Astrocyte of the hippocampus (primary cell): ENCODE measurements at places on chromosomes 3 and 15.

DNA sequence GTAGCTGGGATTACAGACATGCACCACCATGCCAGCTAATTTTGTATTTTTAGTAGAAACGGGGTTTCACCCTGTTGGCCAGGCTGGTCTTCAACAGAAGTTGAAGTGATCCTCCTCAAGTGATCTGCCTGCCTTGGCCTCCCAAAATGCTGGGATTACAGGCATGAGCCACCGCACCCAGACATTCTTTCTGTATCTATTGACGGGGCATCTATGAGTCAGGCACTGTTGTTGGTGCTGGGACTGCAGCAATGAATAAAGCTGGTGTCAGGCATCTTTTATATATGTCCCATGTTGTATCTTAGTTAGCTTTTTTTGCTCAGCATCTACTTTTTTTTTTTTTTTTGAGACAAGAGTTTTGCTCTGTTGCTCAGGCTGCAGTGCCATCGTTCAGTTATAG is 47.6 kb upstream of the ULK4 start:
- no peak for DNase-seq

DNA sequence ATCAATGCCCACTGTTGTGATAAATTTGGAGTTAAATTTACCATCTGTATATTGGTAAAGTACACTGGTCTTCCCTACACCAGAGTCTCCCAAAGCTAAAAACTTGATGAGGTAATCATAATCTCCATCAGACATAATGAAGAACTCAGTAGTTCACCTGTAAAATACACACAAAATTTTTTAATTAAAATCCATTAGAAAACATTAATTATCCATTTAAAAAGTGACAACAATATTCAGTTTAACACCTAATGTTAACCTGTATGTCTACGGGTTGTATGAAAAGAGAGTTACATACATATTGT is 38.0 kb upstream of the RSL24D1 start:
- no peak for DNase-seq

- no peak for DNase-seq
Measured at GRCh38 chr15:72809329-72809728, 25.8 kb upstream of the ADPGK start.

GRCh38 chr3:189841473-189842205 is 210.4 kb downstream of the TP63 start:
- peak; percentile 41 for DNase-seq

GRCh38 chr3:179037351-179037750 is 34.3 kb downstream of the ZMAT3 start:
- DNase-seq, result peak; percentile 89

- no peak for DNase-seq
Measured at GRCh38 chr3:87173071-87173470, 54.0 kb upstream of the CHMP2B start.

DNA sequence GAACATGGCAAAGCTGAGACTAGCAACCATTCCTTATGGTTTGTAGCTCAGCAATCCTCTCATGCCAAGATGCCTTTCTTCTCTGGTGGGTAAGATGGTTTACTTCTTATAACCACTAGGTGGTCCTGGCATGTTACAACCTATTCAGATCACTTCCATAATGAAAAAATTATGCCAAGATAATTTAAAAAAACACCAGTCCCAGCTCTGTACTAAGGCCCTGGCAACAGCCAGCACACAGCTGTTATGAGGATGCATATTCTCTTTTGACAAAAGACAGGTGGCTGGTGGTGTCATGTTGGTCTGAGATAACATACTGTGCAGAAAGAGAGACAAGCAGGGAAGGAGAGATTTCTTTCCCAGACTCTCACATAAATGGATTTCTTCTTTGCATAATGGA is 65.7 kb upstream of the FRMD4B start:
- no peak for DNase-seq

DNA sequence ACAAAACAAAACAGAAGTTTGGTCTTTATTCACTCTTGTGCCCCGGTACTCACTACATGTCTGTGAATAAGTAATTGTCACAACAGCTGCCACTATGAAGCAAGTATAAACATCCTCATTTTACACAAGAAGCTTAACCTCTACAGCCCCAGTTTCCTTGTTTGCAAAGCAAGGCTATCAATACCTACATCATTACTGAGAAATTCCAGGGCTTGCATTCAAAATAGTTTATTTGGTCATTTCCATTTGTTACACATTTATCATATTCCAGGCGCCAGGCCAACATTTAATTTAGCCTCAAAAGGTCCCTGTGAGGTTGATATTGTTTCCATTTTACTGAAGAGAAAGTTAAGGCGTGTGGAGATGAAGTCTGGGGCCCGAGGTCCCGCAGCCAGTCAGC is 161.4 kb upstream of the LRTM1 start:
- DNase-seq, result peak; percentile 18

GRCh38 chr15:39447346-39447745 is 133.5 kb upstream of the THBS1 start:
- no peak for DNase-seq

DNA sequence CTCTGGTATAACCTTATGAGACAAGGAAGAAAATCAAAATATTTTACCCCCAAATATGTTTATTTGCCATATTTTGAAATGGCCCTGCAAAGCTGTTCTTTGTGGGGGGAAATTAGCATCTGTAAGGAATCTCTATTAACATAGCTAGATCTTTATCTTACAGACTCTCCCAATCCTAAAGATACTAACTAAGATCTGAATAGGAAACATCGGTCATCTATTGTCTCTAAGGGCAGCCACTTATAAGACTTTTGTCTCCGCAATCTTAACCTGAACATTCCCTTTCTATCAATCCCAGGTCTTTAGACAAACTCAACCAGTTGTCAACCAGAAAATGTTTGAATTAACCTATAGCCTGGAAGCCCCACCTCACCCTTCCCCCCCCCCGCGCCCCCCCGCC is 21.2 kb downstream of the UMPS start:
- DNase-seq, result no peak

DNA sequence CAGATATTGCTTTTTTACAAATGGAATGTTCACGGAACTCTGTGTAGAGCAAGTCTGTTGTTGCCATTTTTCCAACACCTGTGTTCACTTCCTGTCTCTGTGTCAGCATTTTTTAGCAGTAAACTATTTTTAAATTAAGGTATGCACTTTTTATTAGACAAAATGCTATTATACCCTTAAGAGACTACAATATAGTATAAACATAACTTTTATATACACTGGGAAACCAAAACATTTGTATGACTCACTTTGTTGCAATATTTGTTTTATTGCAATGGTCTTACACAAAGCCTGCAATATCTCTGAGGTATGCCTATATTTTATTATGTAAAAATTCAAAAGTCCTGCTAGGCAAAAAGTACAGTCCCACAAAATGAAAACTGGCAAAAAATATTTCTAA is 39.8 kb upstream of the FGF7 start:
- no peak for DNase-seq

DNA sequence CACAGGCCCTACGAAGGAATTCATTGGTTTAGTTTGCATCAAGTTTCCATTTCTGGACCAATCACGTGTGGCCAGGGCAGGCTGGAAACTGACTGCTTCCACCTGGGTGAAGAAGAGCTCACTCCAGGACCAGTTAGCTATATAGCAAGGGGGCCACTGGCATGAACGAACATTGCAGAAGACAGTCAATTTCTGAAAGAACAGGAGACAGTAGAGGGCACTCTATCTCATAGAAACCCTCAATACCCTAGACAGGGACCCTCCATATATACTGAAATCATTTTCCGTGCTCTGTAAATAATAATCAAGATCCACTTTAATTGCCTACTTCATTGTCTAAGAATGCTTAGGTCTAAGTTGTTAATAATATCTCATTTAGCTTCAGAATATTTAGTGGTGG is 215.6 kb downstream of the CADPS start:
- DNase-seq, result no peak

DNA sequence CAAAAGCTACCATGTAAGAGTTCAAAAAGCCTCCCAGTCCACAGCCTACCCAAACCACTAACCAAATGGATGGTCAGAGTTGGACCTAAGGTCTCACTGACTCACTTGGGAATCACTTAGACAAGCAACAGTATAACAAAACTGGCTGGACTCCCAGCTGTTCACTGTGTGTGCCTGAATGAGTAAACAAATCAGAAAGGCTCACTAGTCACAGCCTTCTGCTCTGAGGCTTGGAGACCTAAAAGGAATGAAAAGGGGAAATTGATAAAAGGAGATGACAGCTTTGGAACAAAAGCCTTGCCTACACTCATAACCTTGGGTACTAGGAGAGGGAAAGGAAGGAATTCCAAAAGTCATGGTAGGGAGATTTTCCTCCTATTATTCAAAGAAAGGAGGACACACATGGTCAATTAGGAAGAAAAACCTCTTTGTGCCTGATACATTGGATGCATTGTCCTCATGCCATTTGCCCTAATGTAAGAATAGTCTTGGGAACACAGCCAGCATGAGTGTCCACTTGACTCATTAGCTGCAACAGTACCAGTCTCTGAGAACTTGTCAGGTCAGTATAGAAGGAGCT is 92.3 kb downstream of the FRMD5 start:
- peak; percentile 97 for DNase-seq

- DNase-seq, result peak; percentile 29
Measured at GRCh38 chr15:89395996-89396395, 61.4 kb upstream of the POLG start.

GRCh38 chr15:63968122-63968524 is 78.2 kb downstream of the DAPK2 start:
- DNase-seq, result no peak

- peak; percentile 27 for DNase-seq
Measured at GRCh38 chr3:107285197-107285596, 92.0 kb upstream of the CCDC54 start.

GRCh38 chr3:193816656-193817311 is 223.8 kb downstream of the OPA1 start:
- DNase-seq, result peak; percentile 43

DNA sequence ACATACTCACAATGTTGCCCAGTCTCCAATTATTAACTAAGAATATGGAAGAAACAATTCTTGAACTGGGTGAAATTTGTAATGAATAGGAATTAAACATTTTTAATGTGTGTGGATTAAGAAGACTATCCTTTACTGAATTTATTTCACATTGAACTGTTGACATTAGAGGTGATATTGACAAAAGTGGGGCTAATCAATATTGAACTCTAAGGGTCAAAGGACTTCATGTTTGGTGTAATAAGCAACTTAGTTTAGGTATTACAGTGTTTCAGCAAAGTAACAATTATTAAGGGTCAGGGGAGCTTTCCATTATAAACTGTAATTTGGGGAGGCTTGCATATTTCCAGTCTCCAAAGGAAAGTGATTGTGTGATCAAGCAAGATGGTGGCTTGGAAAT is 16.2 kb upstream of the NANOGP8 start:
- DNase-seq, result no peak

GRCh38 chr3:29241855-29242254 is 39.0 kb upstream of the RBMS3 start:
- DNase-seq, result no peak

- peak; percentile 7 for DNase-seq
Measured at GRCh38 chr3:25678581-25678980, 13.9 kb upstream of the TOP2B start.

DNA sequence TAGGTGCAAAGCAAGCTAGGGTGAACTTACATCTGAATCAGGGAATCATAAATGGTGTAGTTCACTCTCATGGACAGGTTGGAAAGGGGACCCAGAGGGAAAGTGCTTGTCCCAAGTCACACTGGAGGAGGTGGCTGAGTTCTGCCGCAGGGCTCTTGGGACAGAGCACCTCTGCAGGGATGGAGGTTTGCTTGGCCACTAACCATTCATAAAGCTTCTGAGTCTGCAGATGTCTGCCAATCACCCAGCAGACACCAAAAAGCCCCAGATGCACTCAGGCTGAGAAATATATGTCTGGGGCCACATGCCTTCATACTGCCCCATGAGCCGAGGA is 17.9 kb upstream of the RTP2 start:
- DNase-seq, result no peak

GRCh38 chr3:102354818-102355515 is 79.8 kb upstream of the ZPLD1 start:
- peak; percentile 74 for DNase-seq

- peak; percentile 92 for DNase-seq
Measured at GRCh38 chr15:43370975-43371974, at the start of the genes TUBGCP4 and ZSCAN29. TSS of gene TUBGCP4 (plus strand) at chr15:43371101. CDS start at chr15:43371355, 254 bp downstream. TSS of gene ZSCAN29 (minus strand) at chr15:43371043. CDS start at chr15:43369913, 1,130 bp downstream.

- no peak for DNase-seq
Measured at GRCh38 chr3:111902534-111902933, 43.5 kb downstream of the PHLDB2 start.

DNA sequence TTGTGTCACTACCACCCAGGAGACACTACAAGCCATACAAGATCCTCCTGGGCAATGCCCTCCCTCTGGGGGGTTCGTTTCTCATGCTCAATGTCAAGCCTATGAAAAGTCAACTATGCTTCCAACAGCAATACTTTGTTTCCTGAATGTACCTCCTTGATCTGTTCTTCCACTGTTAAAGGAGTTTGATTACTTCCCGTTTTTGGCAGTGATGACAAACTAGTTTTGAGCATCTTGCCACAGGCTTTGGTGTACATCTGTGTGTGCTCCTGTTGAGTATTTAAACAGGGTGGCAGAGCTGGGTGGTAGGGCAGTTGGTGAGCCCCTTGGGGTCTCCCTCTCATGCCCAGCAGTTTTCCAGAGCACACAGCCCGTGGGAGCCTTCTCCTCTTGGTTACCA is 81.4 kb downstream of the IL12A start:
- no peak for DNase-seq
